Activated naive CD4-positive, alpha-beta T cell treated with anti-CD3 and anti-CD28 coated beads, Interleukin-2, amount 50 U/mL, for 72 hours (primary cell): ENCODE measurements at places on chromosomes 6 and 20. TPM values are rescaled to one million over a fixed set of nuclear protein-coding genes. Genes with fewer than 3 reads are reported as not detected.
A peak's percentile ranks its signal among the peaks of the same experiment; 100 is the strongest.

Gene CLPSL1
- total RNA-seq: not detected

Gene TLDC2
- not detected for total RNA-seq

Gene PSORS1C1
- 3.2 TPM for total RNA-seq

Gene SYNDIG1
- not detected for total RNA-seq

DNA sequence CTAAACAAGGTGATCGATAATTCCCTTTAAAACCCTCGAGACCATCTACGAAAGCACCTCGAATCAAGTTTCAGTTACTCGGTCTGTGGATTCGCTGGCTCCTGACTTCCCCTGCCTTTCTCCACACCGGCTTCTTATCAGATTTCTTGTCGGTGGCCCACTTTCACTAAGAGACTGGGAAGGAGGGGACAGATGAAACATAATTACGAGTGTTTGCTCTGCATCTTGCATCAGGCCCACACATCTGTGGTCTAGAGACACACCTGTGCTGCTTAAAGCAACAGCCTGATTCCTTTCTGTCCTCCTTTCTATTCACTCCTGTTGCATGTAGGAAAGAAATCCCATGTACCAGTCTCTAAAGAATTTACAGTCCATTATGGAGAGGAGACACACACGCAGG, 37.7 kb downstream of the INSM1 start:
- no peak for DNase-seq

DNA sequence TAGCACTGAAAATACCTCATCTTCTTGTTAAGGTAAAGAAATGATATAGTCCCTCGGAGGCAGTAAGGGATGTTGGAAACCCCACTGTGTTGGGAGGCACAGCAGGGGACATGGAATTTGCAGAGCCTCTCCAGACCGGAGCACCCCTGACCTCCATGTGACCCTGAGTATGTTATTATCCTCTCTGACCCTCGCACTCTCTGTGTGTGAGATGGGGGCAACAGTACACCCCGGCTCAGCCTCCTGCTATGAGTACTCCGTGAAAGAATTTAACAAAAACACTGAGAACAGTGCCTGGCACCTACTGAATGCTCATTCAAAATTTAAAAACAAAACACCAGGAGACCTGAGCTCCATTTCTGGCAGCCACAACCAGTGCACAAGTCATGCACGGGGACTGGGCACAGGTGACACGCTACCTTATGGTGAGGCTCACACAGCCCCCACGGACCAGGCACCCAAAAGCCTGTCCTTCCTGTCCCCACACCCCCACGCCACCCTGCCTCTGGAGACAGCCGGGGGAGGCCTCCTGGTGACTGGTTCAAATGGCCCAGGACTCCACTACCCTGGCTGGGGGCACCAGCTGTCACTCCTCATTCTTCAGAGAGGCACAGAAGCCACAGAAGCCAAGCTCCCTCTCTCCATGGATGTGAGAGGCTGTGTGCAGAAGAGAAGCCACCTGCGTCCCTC, 6.1 kb downstream of the NINL start:
- DNase-seq: no peak

GRCh38 chr6:136897071-136897470, 25.0 kb upstream of the SLC35D3 start:
- no peak for DNase-seq

GRCh38 chr20:37992802-37993409, 40.4 kb downstream of the TTI1 start:
- no peak for DNase-seq

GRCh38 chr20:38044685-38045084, 11.1 kb downstream of the RPRD1B start:
- no peak for DNase-seq

DNA sequence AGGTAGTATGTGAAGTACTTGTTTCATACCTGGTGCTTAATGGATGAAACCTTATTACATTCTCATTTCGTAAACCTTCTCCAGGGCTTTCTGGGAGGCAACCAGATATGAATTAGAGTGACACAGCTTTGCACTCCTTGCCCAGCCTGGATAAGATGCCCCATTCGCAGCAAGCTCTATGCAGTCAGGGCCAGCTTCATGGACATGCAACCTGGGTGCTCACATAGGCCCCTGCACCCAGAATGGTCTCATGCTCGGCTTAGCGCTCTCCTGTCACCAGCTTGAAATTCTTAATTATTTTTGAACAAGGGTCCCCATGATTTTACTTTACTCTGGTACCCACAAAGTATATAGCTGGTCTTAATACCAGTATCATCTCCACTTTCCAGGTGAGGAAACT, 11.3 kb upstream of the PTGIS start:
- no peak for DNase-seq

GRCh38 chr6:3841711-3842565, 7.2 kb upstream of the FAM50B start:
- DNase-seq: no peak

- no peak for DNase-seq
Observed at GRCh38 chr6:149445573-149445972, 39.2 kb downstream of the ZC3H12D start.

DNA sequence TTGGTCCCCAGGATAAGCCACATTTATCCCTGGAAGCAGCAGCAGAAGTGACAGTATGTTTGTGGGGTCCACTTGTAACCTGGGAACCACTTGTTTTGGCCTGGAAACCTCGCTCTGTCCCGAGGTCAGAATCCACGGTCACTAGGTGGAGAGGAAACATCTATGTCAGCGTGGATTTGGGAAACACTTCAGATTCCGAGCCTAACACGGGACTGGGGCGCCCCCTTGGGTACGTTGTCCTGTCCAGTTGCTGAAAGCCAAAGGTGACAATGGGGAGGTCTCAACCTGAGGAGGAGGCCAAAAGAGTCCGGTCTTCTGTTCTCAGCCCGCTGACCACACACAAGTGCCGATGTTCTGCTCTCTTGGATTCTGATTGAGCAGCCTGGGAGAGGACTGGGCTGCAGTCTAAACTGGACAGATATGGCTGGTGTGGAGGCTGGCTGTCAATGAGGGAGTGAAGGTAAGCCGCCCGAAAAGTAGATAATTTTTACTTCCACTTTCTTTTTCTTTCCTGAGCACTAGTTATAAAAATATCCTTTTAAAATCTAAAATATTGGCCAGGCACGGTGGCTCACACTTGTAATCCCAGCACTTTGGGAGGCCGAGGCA, 4.9 kb upstream of the ZFP57 start:
- DNase-seq: no peak

- peak; percentile 16 for DNase-seq
Observed at GRCh38 chr20:64144144-64144912, 19.9 kb upstream of the MYT1 start.

DNA sequence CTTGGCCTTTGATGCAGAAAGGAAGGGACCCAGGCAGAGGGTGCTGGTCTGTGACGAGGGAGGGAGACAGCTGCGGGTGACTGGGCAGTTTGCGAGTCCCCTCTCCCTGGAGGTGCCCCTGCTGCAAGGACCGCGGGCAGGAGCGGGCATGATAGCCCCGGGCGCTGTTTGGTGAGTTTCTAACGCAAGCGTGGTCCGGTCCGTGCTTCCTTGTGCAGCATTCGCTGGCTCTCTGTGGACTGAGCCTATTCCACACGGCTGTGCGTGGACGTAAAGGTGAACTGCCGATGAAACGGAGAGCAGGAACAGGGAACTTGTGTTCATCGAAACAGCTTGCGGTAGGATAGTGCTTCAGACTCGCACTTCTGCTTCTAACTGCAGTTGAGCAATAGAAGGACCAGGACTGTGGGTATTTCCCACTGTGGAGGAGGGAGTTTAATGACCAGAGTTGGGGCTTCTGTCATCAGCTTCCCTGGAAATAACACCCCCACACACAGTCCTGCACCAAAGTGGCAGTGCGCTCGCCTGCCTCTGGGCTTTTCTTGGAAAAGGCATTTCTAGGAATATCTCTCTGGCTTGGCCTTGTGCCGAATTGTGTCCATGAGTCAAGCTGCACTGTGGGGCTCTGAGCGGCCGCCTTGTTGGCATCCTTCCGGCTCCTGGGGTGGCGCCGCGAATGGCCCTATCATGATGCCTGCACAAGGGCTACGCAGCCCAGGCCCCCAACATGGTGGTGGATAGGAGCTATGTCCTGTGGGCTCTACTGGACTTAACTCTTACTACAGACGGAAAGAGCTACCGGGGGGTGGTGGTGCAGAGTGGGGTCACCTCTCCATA, 48.9 kb downstream of the DUSP22 start:
- DNase-seq: no peak

- peak; percentile 85 for DNase-seq
Observed at GRCh38 chr6:142946924-142947713, 2.1 kb upstream of the HIVEP2 start.

DNA sequence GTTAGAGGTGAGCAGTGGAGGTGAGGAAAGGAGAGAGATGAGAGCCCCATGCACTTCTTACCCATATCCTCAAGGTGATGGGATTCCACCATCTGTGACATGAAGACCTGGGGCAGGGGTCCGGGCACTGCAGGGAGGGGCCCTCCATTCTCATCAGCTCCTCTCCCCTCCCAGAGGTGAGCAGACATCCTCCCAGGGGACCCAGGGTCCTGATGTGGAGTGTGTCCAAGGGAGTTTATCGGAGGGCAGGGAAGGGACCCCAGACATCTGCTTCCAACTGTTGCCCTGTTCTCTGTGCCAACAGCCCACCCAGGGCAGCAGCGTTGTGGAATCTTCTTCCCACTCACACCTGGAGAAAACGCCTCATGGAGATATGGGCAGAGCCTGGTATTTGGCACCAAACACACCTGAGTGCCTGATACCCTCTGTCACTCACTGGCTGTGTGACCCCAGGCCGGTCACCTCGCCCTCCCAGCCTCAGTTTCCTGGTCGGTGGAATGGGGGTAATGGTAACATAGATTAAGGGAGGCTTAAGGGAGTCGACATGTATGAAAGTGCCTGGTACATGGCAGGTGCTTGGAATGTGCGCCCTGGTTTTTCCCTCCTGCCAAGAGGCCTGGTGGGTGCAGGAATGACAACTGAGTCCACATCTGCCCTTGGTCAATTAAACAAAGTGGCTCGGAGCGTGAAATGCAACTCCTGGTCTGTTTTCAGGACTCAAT, 227.9 kb downstream of the PREX1 start:
- no peak for DNase-seq

GRCh38 chr6:160742090-160742489, 40.0 kb downstream of the PLG start:
- no peak for DNase-seq

GRCh38 chr6:84605298-84605697, 159.1 kb downstream of the TBX18 start:
- no peak for DNase-seq

DNA sequence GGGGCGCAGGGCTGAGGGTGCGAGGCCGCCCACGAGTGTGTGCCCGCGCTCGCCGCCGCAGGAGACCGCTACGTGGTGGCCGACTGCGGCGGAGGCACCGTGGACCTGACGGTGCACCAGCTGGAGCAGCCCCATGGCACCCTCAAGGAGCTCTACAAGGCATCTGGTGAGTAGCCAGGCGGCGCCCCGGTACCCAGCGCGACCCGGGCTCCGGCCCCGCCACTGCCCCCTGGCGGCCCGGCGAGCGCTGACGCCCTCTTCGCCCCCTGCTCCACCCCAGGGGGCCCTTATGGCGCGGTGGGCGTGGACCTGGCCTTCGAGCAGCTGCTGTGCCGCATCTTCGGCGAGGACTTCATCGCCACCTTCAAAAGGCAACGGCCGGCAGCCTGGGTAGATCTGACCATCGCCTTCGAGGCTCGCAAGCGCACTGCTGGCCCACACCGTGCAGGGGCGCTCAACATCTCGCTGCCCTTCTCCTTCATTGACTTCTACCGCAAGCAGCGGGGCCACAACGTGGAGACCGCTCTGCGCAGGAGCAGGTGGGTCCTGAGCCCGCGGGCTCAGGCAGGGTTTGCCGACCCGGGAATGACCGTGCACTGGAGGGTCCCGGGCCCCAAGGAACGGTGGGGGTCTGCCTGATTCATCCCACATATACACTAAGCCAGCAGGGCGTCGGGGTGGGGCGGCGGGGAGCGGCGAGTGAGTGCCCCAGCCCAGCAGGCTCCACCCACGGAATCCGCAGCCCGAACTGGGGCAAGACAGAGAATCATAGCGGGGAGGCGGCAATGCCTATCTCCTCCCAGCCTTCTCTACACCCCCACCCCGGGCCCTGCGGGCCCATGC, 17.4 kb downstream of the HSPA12B start:
- DNase-seq: no peak

- DNase-seq: no peak
Observed at GRCh38 chr6:96923871-96924493, 546 bp upstream of the KLHL32 start.

GRCh38 chr20:45111799-45112471, 3.0 kb downstream of the WFDC5 start:
- DNase-seq: no peak

- no peak for DNase-seq
Observed at GRCh38 chr6:11752360-11752759, 26.2 kb downstream of the ADTRP start.

DNA sequence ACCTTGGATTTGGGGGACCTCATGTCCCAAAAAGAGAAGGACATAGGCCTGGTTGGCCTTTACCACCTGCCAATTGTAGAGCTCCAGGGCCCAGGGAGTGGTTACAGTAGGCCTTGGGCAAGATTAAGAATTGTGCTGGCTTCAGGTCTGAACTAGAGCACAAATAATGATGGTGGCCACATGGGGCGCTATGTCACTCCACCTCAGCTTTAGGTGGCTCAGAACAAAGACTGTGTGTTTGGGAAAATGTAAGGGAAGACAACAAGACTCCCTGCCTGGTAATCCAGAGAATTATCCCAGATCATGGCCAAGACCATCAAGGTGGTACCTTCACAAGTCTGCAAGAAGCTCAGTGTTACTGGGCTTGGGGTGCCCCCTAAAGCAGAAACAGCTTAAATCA, 224.9 kb upstream of the OPRM1 start:
- DNase-seq: no peak

DNA sequence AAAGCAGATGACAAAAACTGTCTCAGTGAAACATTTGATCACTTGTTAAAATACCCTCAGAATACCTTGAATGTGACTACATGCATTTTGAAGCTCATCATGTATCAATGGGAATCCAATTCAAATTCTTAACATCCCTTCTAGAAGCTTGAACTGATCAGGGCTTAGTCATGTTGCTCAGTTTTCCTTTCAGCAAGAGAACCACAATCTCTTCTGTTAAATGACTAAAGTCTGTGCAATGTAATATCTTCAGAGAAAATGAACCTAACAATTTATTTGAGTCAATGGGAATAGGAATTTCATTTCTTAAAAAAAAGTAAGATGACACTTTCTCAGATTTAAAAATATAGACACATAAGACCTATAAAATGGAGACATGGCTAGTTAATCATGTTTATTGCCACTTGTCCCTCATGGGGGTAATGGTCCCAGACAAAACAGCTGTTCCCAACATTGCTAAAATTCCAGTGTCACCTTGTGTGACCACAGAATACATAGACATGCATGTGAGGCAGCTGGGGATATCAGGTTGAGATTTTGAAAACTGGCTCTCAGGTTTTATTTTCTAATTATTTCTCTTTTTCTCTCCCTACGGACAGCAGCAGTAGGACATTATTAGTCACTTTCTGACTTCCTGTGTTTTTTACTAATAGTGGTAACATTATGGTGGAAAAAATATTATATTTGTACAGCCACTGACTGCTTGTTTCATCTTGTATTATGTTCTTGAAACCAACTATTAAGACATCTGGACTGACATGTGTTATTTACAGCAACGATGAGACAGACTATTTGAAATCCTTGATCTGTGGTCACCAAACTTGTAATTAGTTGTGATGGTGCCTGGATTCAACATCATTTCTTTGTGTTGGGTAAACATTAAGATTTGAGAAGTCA, 192.5 kb downstream of the COL9A1 start:
- no peak for DNase-seq
